NCI-H226 (cell line): ENCODE measurements at places on chromosomes 2 and 18.
A peak's percentile ranks its signal among the peaks of the same experiment; 100 is the strongest.

DNA sequence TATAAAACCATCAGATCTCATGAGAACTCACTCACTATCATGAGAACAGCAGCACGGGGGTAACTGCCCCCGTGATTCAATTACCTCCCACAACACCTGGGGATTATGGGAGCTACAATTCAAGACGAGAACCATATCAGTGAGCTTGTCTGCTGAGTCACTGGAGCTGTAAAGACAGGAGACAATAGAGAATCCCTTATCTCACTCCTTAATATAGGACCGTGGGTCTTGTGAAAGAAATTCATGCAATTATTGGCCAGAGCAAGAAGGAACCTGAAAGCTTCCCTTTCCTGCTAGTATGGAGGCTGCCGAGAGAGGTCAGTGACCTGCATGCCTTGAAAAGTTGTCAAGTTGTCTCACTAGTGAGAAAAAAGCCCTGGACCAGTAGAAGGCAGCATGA lies 9.5 kb upstream of the TNFAIP6 start:
- peak; percentile 80 for DNase-seq

DNA sequence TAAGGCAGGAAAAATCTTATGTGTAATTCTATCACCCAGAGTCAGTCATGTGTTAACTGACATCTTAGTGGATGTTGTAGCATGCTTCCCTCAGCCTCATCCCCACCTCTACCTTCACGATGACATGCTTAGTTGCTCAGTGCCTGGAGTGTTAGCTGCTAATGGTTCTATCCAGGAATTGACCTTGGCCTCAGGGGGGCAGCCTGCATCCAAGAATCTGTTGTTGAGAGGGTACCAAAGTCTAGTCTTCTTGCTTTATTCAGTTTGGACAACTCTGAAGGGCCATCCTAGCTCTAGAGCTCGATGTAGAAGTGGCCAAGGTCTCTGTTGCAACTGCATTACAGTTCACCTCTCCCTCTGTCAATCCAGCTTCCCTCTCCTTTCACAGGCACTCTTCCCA lies 61.2 kb downstream of the ACYP2 start:
- DNase-seq: peak; percentile 33

DNA sequence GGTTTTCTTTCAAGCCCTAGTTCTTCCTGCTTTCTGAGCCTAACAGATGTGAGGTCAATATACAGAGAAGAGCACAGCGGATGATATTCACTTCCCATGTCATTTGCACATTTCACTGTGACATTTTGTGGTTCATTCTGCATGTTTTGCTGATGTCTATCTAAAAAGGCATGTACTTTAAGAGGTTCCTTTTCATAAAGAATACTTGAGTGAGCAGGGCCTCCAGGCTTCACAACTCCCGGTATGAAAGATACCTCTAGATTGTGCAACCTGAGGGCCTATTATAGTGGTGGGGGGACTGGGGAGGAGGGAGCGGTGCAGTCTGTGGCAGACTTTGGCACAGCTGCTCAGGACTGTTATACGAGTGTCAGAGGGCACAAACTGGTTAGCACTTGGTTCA lies 54.6 kb downstream of the CPO start:
- DNase-seq: no peak

- no peak for DNase-seq
These were observed 413.0 kb downstream of the PTPRM start for GRCh38 chr18:7980136-7980535.

- no peak for DNase-seq
These were observed 27.0 kb downstream of the SLC40A1 start for GRCh38 chr2:189553504-189554088.

- DNase-seq: no peak
These were observed 79.6 kb downstream of the GAREM1 start for GRCh38 chr18:32391126-32391525.

GRCh38 chr18:45207328-45207727 lies 407.9 kb upstream of the SLC14A2 start:
- no peak for DNase-seq

- peak; percentile 15 for DNase-seq
These were observed 48.1 kb downstream of the TMEM185B start for GRCh38 chr2:120174963-120175581.

- no peak for DNase-seq
These were observed 8.4 kb downstream of the CAD start for GRCh38 chr2:27225526-27225925.

DNA sequence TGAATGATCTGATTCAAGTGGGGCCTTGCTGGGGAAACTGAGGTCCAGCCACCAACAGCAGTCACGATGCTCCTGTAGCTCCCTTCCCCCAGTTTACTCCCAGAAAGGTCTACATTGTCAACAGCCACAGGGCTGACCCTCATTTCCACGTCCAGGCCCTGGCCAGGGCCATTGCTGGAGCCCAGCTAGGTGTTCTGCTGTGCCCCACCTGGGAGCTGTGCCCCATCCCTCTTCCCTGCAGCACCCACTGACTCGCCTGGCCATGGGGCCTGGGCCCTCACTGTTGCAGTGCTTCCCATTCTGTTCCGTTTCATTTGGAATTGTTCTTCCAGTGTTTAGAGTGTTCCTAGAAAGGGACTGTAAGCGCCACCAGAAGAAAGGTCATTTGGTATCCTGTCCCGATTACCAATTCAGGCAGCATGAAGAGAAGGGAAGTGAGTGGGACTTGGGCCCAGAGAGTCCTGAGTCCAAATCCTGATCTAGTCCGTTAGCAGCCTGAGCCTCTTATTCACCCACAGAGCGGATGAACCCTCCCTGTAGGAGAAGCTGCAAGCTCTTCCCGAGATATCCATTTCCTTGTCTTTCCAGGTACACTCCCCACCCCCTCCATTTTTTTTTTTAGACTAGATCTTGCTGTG lies 73.1 kb upstream of the HPCAL1 start:
- DNase-seq: no peak

GRCh38 chr2:51650769-51651168 lies 618.8 kb upstream of the NRXN1 start:
- no peak for DNase-seq

DNA sequence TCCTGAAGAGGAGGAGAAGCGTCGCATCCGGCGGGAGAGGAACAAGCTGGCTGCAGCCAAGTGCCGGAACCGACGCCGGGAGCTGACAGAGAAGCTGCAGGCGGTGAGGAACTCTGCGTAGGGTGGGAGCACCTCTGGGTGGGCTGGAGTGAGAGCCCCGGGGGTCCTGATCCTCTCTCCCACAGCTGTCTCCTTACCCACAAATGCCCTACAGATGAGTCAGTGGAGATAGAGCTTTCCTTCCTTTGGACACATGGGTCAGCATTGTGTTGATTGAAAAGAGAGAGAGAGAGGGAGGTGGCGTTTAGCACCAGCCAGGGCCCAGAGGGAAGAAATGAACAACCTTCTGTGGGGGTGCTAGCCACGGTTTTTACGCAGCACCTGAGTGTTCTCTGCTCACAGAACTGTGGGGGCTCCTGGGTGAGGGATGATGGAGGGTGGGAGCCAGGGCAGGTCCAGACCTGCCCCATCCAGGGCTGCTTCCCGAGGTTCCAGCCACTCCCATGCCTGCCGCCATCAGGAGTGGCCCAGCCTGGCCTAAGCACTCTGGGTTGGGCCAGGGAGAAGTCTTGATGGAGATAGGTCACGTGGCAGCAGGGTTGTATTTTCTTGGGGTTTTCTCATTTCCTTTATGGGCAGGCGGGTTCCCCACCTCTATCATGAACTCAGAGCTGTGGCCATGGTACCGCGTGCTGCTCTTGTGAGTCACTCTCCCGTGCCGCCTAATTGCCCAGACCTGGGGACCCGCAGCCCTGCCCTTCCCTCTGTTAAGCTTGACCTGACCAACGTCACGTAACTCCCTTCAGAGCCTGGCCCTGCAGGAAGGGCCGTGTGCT lies 16.3 kb downstream of the FOSL2 start:
- DNase-seq: peak; percentile 97

DNA sequence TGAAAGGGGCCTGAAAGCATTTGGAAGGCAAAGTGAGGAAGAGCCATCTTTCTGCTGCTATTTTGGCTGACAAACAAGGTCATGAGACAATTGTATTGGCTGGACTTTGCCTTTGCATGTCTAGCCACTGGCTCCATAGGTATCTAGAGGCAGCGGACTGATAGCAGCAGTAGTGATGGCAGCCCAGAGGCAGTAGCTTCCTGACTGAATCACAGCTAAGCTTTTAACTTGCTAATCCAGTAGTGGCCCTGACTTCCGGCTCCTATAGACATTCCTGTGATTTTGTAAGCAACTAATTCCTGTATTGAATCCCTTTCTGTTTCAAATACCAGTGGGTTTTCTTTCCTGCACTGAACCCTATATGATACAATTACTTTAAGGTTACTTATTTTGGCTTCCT lies 69.8 kb upstream of the PDE1A start:
- DNase-seq: no peak

DNA sequence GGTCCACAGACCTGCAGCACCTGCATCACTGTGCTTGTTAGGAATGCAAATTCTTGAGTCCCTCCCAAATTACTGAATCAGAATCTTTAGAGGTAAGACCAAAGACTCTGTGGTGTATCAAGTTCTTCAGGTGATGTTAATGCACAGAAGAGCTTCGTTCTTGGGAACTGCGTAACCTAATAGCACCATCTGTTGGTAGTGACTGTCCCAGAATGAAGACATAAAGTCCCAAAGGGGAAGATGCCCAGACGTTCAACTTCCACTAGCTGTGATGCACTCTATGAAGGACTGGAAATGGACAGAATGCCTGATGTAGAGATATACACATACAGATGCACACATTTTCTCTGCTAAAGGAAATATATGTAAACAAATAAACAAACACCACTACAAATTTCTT lies 576.0 kb downstream of the LRP1B start:
- DNase-seq: peak; percentile 47
